ENCODE measurements at places on chromosomes 11 and 22.

GRCh38 chr11:2940921-2941821, 12.0 kb upstream of the PHLDA2 start:
- no peak for DNase-seq

GRCh38 chr11:19370100-19370861, 129.5 kb upstream of the E2F8 start:
- no peak for DNase-seq

DNA sequence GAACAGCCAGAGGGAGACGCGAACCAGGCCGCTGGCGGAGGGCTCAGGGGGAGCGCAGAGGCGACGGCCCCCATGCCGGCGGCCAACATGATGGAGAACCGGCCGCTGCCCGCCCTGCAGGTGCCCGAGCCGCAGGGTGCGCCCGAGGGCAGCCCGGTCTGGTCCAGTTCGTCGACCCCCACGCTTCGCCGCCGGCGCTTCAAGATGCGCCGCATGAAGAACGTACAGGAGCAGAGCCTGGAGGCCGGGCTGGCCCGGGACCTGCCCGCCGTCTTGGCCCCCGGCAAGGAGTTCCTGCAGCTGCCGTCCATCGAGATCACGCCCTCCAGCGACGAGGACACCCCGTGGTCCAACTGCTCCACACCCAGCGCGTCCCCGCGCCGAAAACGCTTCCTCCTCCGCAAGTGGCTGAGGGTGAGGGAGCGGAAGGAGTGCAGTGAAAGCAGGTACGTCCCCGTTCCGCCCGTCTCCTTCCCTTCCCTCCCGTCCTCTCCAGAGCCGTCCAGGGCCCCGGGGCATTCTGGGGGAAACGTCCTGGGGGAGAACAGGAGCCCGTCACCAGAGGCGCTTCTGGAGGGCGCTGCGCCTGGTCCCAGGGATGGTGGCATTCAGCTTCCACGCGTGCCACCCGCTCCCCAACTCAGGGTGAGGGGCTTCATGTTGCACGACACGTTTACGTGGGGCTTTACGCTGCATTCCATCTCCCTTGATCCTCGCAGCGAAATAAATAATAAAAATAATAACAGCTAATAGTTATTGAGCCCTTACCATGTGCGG, 840 bp downstream of the GRAMD1B start:
- DNase-seq = peak; percentile 68

GRCh38 chr11:129698212-129698611, 117.4 kb upstream of the TMEM45B start:
- no peak for DNase-seq

GRCh38 chr22:21569459-21570170, 2.1 kb downstream of the UBE2L3 start:
- DNase-seq = peak; percentile 79

Measured in suppressor macrophage treated with lipopolysaccharide for 4 hours (primary cell).